NCI-H1092 treated with DMSO at 0.1 percent for 48 hours (cell line): ENCODE measurements at places on chromosomes 12 and 14.
A peak's percentile ranks its signal among the peaks of the same experiment; 100 is the strongest.

- no peak for DNase-seq
Measured at GRCh38 chr12:127120851-127121250, 1146.1 kb upstream of the TMEM132C start.

GRCh38 chr14:92409043-92409442, 86.1 kb downstream of the SLC24A4 start:
- DNase-seq: no peak

- DNase-seq: peak; percentile 28
Measured at GRCh38 chr12:125203145-125203765, 138.0 kb downstream of the AACS start.

DNA sequence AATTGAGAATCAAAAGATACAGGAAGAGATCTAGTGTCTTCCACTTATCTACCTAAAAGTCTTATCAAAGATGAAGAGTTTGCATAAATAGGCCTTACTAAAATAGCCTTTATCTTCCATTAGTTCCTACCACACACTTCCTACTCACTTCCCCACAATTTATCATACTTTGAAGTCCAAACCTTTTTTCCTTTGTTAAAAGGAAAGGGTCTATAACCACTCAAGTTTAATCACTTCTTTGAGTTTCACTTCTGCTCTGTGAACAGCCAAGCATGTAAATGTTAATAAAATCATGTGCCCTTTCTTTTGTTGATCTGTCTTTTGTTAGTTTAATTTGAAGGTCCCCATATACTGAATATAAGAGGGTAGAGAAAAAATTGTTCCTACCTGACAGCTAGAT, 114.5 kb downstream of the PHLDA1 start:
- DNase-seq: no peak

DNA sequence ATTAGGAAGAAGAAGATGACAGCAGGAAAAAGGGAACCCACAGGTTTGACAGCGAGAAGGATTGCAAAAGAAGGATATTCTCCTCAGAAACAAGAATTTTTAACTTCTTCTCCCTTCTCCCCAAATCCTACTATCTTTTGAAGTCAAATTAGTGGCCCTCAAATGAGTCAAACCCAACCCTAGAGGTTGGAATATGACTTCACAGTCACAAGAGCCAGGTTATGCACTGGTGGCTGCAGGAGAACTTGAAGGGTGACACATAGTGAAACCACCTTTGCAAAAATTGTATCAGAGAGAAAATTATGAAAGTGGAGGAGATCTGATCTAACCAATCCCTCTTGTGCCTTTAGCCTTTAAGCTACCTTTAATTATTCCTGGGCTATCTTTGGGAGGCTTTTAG, 386.2 kb upstream of the CCDC196 start:
- DNase-seq: no peak

GRCh38 chr12:85155791-85156190, 119.6 kb downstream of the LRRIQ1 start:
- peak; percentile 24 for DNase-seq

DNA sequence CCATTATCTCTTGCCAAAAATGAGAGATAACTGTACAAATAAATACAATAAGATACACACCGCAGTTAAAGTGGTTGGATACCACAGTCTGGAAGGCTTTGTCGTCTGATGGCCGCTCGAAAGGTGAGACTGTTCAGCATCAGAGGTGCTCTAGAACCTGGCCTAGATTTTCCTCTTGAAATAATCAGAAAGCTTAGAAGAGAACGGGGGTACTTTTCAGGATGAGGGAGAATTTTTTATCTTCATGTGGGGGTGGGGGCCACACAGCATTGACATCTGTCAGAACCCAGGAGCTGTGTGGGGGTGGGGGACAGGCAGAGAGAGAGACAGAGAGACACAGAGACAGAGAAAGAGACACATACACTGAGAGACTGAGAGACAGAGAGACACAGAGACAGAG, 90.5 kb downstream of the GALNT9 start:
- DNase-seq: no peak

- no peak for DNase-seq
Measured at GRCh38 chr14:33335366-33335765, 396.7 kb downstream of the NPAS3 start.

DNA sequence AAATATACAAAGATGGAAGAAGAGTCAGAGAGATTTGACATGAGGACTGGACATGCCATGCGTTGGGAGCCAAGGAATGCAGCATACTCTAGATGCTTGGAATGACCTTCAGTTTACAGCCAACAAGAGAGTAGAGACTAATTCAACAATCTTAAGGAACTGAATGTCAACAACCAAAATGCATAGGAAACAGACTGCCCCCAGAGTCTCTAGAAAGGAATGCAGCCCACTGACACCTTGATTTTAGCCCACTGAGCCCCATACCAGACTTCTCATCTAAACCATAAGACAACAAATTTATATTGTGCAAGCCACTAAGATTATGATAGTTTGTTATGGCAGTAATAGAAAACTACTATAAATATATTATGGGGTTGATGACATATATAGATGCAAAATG, 611.2 kb downstream of the RPS29 start:
- DNase-seq: no peak

- no peak for DNase-seq
Measured at GRCh38 chr14:64407329-64407728, 19.2 kb downstream of the MTHFD1 start.

DNA sequence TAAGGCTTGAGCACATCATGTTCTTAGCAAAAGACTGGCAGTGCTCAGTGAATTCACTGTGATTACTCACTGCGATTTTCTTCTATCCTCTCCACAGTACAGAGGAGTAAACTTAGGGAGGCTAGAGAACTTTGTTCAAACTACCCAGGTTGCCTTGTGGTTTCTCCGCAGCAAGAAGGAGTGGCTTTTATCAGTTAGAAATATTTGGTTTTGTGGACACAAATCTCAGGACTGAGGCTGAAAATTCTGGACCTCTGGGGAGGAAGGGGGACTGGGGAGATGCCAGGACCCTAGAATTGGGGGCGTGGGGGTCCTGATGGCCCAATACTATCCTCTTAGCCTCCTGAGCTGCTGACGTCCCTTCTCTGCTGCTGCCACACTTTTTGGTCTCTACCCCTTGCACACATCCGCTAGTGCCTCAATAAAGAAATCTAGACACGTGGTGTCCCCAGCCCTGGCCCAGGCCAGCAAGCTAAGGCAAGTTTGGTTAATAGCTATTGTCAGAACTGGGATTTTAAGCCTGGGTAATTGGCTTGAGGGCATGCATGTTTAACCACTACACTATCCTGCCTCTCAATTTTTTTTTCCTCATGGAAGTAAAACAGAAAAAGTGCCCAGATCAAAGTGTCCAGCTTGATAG, 842 bp downstream of the OAS2 start:
- DNase-seq: no peak

GRCh38 chr14:52063052-52063462, 5.8 kb downstream of the NID2 start:
- DNase-seq: no peak

- peak; percentile 49 for DNase-seq
Measured at GRCh38 chr12:18546399-18546798, 191.4 kb downstream of the PLCZ1 start.

- no peak for DNase-seq
Measured at GRCh38 chr14:103995876-103996275, 53.5 kb upstream of the RD3L start.

DNA sequence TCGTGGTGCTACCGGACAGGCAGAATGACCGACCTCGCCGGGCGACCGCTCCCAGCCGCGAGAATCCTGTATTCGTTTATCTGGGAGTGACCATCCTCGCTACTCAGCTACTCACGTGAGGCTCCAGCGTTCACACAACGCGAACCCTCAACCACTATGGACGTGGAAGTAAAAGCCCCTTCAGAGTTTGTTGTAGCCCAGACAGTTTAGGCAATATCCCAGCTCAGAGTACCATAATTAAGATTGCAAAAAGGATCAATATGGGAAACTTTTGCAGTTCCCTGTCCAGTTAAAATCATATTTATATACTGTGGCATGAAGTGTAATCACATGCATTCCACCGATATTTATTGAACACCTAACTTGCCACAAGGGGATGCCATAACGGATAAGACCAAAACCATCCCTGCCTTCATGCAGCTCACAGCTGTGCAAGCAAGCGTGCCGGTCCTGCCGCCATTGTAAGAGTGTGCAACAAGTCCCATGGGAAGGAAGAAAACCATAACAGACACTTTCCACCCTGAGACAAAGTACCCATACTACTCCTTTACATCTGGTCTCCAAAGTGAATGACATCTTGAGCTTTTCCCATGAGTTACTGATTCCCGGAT, 938 bp upstream of the MAX start:
- DNase-seq: peak; percentile 56

DNA sequence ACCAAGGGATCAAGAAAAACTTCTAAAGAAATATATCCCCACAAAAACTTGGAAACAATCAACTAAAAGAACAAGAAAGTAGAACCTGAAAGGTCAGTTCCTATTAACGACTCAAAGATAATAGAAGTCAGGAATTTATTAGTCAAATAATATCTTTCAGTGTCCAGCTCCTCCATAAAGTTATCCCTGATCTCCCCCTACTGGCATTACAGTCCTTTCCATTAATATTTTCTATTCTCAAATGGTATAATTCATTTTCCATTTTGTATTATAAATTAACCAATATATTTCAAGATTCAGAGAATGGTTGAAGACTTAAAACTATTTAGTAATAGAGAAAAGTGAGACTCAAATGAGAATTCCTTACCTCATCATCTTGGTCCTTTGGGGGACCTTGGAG, 11.6 kb upstream of the SUPT16H start:
- DNase-seq: no peak

GRCh38 chr14:68421116-68421515, 371.8 kb downstream of the ZFP36L1 start:
- DNase-seq: no peak

- DNase-seq: peak; percentile 64
Measured at GRCh38 chr14:62162998-62163589, 400.9 kb downstream of the SNAPC1 start.

DNA sequence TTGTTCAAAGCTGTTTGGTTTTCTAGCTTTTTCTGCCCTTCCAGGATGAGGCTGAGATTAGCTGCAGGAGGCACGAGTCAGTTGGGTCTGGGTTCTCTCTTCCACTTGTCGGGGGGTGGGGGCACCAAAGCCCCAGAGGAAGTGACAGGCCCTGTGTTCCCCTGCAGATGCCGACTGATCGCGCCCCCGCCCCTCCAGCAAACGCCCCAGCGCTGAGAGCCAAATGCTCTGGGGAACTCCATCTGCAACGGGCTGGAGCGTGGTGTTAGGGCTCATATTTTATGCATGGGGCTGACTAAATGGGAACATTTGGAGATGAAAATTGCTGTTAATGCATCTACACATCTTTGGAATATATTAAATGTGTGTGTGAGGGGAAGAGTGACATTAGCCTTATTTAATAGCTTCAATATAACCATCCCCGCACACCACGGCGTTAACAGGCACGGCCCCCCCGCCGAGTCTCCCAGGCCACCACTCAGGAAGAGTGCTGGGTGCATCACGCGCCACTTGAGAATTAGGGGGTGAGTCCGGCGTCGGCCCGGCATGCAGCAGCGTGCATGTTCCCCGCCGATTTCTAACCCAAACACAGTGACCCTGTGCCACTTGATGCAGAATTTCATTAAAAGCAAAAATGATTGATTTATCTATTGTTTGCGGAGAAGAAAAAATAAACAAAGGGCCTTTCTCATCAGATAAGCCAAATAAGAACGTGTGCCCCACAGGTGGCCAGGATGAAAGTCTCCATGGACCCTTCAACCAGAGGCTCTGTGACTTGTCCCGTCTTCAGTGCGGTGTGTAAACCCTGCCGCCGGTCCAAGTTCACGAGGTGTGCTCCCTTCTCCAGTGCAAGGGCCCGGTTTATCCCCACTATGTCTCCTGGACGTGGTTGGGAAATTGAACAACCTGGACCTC, 165.0 kb upstream of the RTL1 start:
- DNase-seq: no peak

DNA sequence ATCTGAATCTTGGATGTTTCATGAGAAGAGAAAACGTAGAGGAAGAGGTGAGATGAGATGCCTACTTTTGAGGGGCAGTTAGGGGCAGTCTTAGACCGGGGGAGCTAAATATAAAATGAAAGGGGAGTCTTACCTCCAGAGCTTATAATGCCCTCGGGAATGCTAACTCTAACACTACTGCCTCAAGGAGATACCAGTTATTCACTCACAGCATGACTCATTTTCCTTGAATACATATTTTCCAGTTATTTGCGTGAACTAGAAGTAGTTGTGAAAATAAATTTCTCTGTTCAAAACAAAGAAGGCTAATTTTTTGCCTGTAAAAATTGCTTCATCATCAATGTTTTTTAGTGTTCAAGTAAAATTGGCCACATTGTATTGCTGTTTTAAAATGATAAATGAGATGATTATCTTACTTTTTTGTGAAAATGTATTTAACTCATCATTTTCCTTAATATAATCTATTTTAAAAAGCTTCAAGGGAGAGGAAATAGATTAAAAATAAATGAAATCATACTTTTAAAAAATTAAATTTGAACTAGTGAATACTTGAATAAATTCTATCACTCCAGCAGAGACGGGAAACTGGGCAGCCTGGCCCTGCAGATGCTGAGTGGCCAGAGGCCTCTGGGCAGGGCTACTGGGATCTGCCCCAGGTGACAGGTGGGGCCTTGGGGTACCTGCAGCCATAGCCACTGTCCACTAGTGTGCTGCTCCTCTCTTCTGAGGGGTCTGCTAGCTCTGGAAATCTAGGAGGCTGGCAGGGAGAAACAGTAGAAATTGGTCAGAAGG, 339.3 kb downstream of the EGLN3 start:
- DNase-seq: no peak

- no peak for DNase-seq
Measured at GRCh38 chr14:38044710-38045109, 163.0 kb upstream of the SSTR1 start.

DNA sequence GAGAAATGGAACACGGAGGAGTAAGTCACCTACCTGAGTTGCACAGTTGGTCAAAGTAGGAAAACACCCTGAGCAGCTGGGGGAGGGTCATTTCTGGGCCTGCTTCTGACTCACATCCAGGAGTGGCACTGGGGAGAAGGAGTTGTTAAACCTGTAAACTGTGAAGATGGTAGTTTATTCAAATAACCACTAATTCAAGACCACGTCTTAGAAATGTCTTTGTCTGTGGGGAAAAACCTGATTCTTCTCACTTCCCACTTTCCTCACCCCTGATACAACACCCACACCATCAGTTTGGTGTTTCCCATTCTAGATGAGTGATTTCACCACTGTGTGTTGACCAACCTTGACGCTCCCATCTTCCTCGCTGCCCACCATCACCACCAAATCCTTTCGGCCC, 207.1 kb downstream of the ANO4 start:
- DNase-seq: no peak

DNA sequence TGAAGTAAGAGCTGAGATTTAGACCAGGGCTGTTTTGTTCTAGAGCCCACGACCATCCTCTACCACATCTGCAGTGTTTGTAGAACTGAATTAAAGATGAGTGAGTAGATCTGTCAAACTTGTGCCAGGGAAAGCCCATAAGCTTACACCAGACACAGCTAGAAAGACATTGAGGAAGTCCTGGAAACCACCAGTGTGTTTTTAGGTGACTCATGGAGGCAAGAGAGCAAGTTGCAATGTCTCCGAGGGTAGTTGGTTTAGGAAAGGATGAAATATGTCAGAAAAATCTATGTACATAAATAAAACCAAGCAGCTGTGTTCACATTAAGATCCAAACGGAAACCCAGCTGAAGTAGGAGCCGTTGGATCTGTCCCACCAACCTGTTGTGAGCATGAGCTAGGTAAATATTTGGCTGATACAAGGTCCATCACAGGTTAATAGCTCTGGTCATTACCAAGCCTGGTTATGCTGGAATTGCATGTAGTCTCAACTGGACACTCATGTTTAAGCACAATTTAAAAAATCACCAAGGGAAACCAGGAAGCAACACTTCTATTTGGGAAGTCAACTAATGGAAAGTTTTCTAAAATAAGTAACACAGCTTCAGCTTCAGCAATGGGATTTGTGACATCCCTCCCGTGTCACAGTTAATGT, 49.9 kb upstream of the PLEKHG3 start:
- peak; percentile 13 for DNase-seq

GRCh38 chr14:75044322-75044721, 6.9 kb downstream of the MLH3 start:
- no peak for DNase-seq
